Right ventricle myocardium inferior (tissue), 1 donor: ENCODE measurements at places on chromosomes 3 and 15.

- DNase-seq = no peak
Observed at GRCh38 chr3:53833053-53833645, 13.1 kb downstream of the CHDH start.

- DNase-seq = no peak
Observed at GRCh38 chr15:48029642-48030041, 91.1 kb upstream of the SLC24A5 start.

GRCh38 chr3:185653949-185654757, 68.1 kb downstream of the SENP2 start:
- no peak for DNase-seq

- DNase-seq = no peak
Observed at GRCh38 chr15:40010686-40011085, 28.3 kb downstream of the SRP14 start.

DNA sequence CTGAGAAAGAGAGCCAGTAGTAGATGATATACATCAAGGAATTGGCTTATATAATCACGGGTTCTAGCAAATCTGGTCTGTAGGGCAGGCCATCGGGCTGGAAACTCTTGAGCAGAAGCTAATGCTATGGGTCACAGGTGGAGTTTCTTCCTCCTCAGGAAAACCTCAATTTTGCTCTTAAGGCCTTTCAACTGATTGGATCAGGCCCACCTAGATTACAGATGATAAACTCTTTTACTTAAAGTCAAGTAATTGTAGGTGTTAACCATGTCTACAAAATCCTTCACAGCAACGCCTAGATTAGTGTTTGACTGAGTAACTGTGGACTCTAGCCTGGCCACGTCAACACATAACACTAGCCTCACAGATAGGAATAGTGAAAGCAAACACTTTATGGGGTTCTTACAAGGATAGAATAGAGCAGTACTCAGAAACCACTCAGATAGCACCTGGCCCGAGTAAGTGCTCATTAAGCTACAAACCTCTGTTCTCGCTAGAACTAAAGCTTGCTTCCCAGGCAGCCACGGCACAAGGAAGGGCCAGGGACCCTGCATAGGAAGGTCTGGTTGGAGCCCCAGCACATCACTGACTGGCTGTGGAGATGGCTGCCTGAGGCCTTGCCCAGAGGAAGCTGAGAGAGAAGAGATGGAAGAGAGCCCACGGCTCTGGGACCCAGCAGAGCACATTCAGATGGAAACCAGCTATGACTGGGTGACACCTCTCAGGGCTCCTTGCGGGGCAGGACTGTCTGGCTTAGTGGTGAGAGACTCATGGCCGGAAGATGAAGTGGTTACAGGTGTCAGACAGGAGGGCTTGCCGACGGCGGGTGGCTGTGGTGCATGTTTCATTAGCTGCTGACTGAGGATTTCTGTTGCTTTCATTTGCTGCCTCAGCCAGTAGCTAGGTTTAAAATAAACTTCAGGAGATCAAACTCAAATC, 202.5 kb upstream of the TLE3 start:
- DNase-seq = no peak

GRCh38 chr15:73632670-73633058, 525 bp downstream of the NPTN start:
- DNase-seq = peak; percentile 78

GRCh38 chr15:70826634-70827033, 27.3 kb downstream of the LARP6 start:
- no peak for DNase-seq

GRCh38 chr15:98382139-98382538, 266.2 kb upstream of the IGF1R start:
- DNase-seq = no peak
